SIG-M5 (cell line): ENCODE measurements at places on chromosomes 12 and 14.

DNA sequence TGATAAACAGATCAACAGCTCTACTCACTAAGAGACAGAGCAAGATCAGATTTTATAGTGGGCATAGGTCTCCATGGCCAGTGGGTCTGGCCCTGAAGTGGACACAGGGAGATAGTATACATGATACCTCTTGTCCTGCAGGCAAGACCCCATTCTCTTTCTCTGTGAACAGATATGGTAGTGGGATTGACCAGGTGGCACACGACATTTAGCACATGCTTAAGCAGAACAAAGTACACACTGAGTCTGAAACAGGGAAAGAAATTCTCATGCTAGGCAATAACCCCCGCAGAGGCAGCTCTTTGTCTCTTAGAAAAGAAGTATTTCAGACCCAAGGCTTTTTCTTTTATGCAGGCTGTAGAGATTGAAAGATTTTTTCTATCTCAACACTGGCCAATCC lies 1331.2 kb downstream of the FSCB start:
- no peak for DNase-seq

GRCh38 chr12:43337571-43338444 lies 214.2 kb downstream of the ADAMTS20 start:
- peak; percentile 20 for DNase-seq

- no peak for DNase-seq
These were observed 1407.7 kb downstream of the LRFN5 start for GRCh38 chr14:43014338-43014737.

DNA sequence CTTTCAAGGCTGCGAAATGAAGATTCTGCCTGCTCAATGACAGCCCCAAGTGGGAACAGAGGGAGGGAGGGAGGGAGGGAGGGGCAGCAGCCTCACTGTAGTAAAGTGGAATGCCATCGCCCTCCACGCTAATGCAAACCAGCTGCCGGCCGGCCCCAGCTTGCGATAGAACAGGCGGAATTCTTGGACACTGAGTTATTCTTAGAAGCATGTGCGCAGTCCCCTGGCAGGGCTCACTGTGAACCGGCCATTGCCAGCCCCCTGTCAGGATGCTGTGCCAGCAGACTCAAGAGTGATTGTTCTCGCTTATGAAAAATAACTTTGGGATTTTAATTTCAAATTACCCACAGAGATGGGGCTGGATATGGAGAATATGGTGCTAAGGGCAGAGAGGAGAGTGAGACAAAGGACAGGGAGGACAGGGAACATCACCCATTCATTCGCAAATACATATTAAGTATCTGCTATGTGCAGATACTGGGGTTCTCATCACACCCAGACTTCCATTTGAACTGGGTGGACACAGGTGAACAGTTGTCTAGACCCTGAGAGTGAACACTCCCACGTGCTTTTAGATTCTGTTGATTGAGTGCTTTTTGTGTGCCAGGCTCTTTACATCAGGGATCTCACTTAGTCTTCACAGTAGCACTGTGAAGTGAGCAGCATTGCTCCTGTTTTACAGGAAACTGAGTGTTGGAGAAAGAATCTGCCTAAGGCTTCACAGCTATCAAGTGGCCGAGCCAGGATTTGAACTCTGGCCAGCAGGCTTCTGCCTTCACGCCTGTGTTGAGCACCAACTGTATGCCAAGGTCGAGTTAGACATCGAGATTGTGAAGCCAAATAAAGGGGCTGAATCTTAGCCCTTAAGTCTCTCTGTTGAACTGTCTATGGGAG lies 192.9 kb downstream of the C12orf75 start:
- DNase-seq = no peak

- DNase-seq = no peak
These were observed 68.0 kb upstream of the GALNT9 start for GRCh38 chr12:132397152-132397933.

DNA sequence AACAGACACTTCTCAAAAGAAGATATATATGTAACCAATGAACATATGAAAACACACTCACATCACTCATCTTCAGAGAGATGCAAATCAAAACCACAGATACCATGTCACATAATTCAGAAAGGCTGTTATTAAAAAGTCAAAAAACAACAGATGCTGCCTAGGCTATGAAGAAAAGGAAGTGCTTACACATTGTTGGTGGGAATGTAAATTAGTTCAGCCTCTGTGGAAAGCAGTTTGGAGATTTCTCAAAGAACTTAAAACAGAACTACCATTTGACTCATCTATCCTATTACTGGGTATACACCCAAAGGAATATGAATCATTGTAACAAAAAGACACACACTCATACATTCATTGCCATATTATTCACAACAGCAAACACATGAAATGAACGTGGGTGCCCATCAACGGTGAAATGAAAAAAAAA lies 35.1 kb downstream of the EIF2S3B start:
- DNase-seq = no peak

- no peak for DNase-seq
These were observed 29.6 kb upstream of the CSRP2 start for GRCh38 chr12:76908303-76909017.

- peak; percentile 33 for DNase-seq
These were observed at the start of gene CPNE8 for GRCh38 chr12:38905480-38906351. TSS of gene CPNE8 (minus strand) at chr12:38905591. CDS start at chr12:38905534, 57 bp downstream.

DNA sequence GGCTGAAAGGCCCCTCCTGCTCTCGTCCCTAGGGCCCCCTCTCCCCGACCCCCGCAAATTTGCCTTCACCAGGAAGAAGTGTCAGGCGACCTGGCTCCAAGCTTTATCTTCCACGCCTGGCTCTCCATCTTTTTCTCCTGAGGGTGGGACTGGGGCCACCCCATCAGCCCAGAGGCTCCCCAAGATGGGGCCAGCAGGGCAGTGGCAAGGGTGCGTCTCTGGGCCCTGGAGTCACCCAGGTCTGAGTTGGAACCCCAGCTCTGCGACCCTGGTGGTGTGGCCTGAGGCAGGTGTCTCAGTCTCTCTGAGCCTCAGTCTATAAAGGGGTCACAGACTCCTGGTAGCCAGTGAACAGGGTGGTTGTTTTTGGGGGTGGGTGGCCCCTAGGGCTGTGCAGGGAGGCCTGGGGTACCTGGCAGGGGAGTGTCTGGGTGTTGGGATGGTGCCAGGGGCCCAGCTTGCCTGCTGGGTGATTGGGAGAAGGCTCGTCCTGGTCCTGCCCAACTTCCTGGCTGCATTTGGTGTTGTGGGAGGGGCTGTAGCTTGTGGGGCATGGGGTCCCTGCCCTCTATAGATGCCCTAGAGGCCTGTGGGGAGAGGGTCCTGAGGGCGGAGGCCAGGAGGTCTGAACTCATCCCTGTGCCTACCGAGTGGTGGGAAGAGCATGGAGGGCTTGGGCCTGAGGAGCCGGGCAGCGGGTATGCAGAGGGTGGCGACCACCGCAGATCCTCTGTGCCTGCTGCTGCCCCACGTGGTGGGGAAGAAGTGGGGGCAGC lies 7.6 kb downstream of the KIF26A start:
- DNase-seq = no peak

DNA sequence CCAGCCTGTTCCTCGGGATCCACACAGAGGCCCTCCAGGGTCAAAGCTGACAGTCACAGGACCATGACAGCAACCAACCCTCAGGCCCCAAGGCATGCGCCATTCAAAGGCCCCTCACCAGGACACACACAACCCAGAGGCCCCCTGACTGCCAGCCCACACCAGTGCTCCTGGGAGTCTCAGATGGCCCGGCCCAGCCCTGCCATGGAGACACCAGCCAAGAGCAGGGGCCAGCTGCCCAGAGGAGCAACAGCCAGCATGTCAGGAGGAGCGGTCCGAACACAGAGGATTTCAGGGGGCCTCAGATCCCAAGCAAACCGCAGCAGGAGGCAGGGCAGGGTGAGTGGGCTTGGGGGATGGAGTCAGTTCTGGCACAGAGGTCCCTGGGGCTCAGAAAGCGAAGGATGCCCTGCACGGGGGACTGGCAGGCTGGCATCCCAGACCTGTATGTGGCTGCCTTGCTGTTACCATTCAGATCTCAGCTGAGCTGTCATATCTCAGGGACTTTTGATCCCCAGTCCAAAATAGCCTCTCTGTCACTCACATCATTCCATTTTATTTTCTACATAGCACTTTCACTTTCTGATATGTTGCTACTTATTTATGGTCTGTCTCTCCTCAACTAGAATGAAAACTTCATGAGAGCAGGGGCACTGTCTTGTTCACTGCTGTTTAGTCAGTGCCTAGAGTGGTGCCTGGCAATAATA lies 4.8 kb downstream of the TMEM229B start:
- DNase-seq = no peak

DNA sequence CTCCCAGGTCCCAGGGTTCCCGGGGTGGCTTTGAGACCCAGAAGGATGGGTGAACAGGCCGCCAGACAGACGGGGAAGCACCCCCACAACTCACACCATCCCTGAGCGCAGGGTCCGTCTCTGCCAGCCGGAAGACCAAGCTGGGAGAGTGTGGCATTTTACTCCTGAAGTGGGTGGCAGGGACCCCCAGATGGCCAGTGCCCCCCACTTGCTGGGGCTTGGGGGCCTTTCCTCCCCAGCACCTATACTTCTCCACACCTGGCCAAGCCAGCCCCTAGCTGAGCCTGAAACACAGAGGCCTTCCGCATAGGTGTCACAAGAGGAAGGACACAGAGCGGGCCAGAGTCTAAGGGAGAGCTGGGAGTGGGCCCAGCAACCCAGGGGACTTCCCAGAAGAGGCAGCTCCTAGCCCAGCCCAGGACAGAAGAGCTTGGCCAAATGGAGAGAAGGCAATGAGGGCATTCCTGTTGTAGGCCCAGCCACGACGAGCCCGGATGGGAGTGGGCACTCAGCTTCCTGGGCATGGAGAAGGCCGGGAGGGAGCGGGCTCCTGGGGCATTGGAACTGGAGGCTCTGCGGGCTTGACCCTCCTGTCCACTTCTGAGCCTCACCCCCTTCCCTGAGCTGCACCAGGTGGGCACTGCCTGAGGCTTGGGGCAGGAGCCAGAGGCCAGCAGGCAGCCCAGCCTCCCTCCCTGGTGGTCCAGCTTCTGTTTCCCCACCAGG lies 3.3 kb downstream of the AHNAK2 start:
- DNase-seq = no peak

- peak; percentile 39 for DNase-seq
These were observed 116.9 kb downstream of the FGD4 start for GRCh38 chr12:32516230-32516629.

- no peak for DNase-seq
These were observed 10.3 kb upstream of the SERPINA3 start for GRCh38 chr14:94601884-94602391.

DNA sequence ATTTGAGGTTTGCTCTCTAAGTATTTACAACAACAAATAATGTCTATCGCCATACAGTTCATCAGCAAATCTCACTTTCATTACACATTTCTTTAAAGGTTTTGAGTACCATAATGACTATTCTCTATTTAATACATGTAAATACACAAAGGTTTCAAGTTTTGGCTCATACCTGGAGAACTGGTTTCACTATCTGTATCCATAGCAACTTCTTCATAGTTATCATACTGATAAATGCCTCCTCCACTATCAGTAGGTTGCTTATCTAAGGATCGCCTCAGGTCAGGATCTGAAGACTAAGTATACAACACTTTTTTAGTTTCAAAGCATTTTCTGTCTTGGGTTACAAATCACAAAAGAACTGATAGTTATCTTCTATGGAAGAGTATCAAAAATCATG lies 21.4 kb downstream of the ZFC3H1 start:
- no peak for DNase-seq

DNA sequence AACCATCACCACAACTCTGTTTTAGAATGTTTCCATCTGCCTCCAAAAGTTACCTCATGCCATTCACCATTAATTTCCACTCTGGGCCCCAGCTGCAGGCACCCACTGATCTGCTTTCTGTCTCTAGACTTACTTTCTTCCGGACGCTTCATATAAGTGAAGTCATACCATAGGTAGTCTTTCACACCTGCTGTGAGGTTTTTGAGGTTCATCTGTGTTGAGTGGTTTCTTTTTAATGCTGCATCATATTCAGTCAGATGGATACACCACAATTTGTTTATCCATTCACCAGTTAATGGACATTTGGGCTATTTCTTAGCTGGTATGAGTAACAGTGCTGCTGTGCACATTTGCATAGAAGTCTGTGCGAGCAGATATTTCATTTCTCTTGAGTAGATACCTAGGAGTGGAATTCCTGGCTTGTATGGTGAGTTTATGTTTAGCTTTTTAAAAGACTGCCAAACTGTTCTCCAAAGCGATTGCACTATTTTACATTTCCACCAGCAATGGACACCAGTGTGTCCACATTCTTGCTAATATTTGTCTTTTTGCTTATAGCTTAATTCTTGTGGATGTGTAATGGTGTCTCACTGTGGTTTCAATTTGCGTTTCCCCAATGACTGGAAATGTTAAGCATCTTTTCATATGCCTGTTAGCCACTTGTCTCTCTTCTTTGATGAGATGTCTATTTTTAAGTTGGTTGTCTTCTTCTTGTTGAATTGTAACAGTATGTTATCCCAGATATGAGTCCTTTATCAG lies 48.3 kb downstream of the ZFYVE21 start:
- no peak for DNase-seq

DNA sequence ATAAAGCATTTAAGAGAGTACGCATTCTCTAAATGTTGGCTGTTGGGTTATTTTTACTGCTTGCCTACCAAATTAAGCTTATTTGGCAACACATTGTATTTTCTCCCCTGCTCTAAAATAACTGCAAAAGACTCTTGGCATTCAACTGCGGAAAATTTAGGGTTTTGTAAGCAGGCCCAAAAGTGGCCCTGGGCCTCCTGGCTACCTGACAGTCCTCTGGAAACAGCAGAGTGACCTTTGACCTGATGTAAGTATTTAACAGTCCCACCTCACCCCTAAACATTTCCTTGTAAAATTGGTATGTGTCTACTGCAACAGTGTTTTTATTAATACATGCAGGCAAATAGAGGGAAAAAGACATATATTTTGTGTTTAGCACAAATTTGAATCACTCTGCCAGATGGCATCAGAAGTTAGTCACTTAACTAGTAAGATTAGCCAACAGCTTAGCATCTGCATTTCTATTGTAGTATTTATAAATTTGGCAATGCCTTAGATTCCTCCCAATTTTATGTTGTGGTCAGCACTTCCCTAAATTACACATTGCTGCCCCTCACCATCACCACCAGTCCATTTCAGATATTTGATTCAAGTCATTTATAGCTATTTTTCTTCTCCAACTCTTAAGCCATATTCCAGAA lies 11.2 kb downstream of the LLPH start:
- DNase-seq = peak; percentile 32

DNA sequence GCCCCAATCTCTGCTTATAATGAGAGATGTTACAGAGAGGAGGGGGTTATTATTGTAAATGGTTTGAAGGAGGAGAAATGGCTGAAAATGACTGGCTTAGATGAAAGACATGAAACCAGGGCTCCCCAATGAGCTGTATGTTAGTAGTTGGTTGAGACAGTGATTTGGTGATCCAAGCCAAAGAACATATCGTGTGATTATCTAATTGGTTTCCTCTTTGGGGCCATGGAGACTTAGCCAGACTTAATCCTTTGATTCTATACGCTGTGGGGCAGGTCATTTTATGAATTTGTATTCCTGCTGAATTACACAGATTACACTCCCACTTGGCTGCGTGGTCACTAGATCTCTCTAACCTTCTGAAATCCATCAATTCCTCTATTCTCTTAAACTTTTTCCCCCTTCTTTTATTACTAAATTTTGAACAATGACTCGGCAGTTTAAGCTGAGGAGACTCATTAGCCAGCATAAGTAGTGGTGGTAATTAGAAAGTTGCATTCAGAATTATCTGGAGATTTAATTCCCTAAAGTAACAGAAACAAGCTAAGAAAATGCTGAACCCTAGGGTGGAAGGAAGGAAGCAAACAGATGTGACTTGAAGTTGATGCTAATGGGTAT lies 5.3 kb downstream of the TTC8 start:
- DNase-seq = no peak

GRCh38 chr12:105706973-105707334 lies 376.5 kb downstream of the C12orf75 start:
- no peak for DNase-seq

GRCh38 chr12:68425998-68426397 lies 93.8 kb upstream of the MDM1 start:
- no peak for DNase-seq

GRCh38 chr12:28938581-28939235 lies 210.4 kb upstream of the FAR2 start:
- no peak for DNase-seq
